ENCODE measurements at places on chromosomes 3 and 15. TPM values are rescaled to one million over a fixed set of nuclear protein-coding genes. Genes with fewer than 3 reads are reported as not detected.

- DNase-seq = no peak
- H3K27ac ChIP-seq = no peak overlapping the region
- peaks cover 5% of the 10 kb centered on the region for H3K4me1 ChIP-seq
- H3K27me3 ChIP-seq = no peaks in the 10 kb centered on the region
- H3K4me3 ChIP-seq = no peak overlapping the region
Observed at GRCh38 chr3:112745567-112746248, 101.0 kb downstream of the CD200R1L start.

- peaks cover 5% of the 10 kb centered on the region for H3K4me1 ChIP-seq
- DNase-seq = no peak
- H3K27me3 ChIP-seq = no peaks in the 10 kb centered on the region
- no peak overlapping the region for H3K27ac ChIP-seq
Observed at GRCh38 chr3:156718622-156719306, 44.4 kb downstream of the TIPARP start.

- H3K4me1 ChIP-seq = no peaks in the 10 kb centered on the region
- peaks cover 47% of the 10 kb centered on the region for H3K27me3 ChIP-seq
Observed at GRCh38 chr15:32729700-32730395, 12.0 kb downstream of the GREM1 start.

DNA sequence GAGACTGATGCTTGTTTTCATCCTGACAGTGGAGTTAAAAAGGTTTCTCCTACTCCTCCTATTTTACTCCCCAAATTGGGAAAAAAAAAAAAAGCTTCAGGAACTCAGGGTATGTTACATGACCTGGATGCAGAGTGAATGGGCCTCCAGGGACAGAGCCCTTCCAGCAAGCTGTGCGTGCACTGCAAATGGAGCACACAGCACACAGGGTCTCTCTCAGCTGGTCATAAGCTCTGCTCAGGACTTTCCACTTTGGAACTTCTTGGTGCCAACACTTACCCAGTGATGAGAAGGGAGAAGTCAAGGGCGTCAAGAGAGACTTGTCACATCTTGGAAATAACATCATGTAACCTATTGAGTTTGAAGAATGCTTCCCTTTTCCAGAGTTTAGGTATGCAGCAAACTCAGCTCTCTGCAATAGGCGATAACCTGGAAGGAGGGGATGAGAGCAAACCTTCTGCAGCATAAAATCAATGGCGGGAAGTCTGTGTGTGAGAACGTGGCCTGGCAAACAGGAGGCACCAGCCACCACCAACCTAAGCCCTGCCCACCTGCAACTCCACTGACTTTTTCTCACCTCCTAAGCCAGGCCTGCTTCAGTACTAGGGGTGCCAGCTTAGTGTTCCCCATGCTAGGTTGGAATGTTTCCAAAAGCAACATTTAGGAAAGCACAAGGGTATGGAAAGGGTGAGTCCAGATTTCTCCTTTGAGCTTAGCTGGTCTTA, 39.8 kb downstream of the MYZAP start:
- DNase-seq = no peak
- H3K36me3 ChIP-seq = no peaks in the 10 kb centered on the region
- no peak overlapping the region for H3K4me3 ChIP-seq
- no peaks in the 10 kb centered on the region for H3K4me1 ChIP-seq

DNA sequence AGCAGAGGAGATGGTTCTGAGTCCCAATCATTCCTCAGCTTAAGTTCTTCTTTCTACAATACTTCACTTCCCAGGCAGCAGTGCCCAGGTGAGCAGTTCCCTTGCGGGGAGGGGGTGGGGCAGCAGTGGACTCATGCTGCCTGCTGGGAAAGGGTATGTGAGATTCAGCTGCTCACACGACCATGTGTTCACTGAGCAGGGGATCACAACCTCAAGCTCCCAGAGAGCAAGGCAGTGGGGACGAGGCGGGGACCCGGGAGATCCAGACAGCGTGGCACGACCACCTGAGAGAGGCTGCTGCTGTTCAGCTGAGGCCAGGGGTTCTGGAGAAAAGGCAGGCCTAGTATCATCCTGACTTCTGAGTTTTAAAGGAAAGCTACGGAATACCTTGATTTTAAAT, 166.6 kb downstream of the XXYLT1 start:
- no peaks in the 10 kb centered on the region for H3K27me3 ChIP-seq
- H3K27ac ChIP-seq = no peak overlapping the region
- H3K4me3 ChIP-seq = no peak overlapping the region
- no peak for DNase-seq
- H3K4me1 ChIP-seq = peaks cover 26% of the 10 kb centered on the region
- no peaks in the 10 kb centered on the region for H3K36me3 ChIP-seq

GRCh38 chr15:69480932-69481331, 28.3 kb downstream of the RPLP1 start:
- H3K4me3 ChIP-seq = no peak overlapping the region
- no peak overlapping the region for H3K27ac ChIP-seq
- H3K4me1 ChIP-seq = peaks cover 4% of the 10 kb centered on the region
- no peak for DNase-seq

DNA sequence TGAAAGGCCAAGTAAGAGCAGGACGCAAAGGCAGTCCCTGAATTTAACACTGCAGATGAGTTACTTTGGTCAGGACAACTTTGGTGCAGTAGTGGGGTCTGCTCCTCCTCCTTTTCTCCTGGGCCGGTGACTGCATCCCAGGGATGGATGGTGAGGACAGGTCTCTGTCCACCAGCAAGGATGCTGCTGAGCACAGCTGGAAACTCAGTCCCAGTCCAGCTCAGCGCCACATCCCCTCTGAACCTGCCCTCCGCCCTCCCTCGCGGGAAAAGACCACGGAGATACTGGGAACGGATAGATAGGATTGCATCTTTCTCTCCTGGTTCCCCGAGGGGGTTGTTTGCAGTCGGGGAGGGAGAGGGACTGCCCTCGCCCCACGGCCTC, 13.8 kb downstream of the GRAMD2A start:
- DNase-seq = no peak
- H3K4me1 ChIP-seq = no peaks in the 10 kb centered on the region
- H3K27ac ChIP-seq = no peak overlapping the region
- peaks cover 46% of the 10 kb centered on the region for H3K27me3 ChIP-seq

- H3K4me3 ChIP-seq = no peak overlapping the region
- no peaks in the 10 kb centered on the region for H3K36me3 ChIP-seq
- H3K27ac ChIP-seq = no peak overlapping the region
- no peaks in the 10 kb centered on the region for H3K4me1 ChIP-seq
- no peak for DNase-seq
Observed at GRCh38 chr3:115616461-115616860, 6.8 kb upstream of the GAP43 start.

- no peak for DNase-seq
- no peak overlapping the region for H3K27ac ChIP-seq
- peaks cover 12% of the 10 kb centered on the region for H3K36me3 ChIP-seq
- H3K27me3 ChIP-seq = no peaks in the 10 kb centered on the region
Observed at GRCh38 chr15:95880630-95881029, 449.9 kb upstream of the NR2F2 start.

DNA sequence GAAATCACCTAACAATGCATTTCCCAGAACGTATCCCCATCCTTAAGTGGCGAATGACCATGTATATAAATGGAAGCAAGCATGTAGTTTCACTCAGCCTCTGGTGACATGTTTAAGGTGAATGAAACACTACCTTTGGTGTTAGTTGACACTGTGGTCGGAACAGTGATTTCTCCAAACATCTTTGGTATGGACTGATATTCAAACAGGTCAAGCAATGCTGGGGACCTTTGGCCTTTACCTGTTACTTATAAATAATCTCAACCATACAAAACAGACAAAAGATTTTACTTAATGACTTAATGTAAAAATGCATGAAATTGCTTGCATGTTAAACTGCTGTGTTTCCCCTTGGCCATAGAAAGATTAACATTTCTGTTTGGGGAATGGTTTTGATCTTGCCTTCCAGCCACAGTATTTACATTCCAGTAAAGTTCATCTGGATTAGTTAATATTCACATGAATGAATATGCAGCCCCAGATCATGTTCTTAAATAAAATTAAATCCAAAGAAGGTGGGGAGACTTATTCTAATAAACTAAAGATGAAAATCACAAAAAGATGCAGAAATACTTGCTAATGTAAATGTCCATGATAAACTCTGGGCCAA, 74.4 kb upstream of the HES1 start:
- H3K27ac ChIP-seq = no peak overlapping the region
- peaks cover 32% of the 10 kb centered on the region for H3K27me3 ChIP-seq
- peaks cover 3% of the 10 kb centered on the region for H3K36me3 ChIP-seq
- DNase-seq = no peak
- H3K4me1 ChIP-seq = peaks cover 7% of the 10 kb centered on the region

DNA sequence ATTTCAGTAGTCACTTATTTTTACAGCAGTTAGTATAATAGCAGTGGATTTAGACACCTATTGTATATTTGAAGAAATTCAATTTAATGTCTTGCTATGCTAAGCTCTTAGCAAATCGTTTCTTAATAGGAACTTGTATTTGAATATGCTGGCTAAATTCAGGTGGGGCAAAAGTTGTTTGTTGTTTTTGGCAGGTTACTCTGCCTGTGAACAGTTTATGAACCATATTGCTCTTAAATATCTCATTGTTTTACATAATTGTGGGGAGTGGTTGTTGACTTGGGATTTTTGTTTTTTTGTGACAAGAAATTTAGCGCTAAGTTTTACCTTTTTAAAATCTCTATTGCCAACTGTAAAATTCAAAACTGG, 43.4 kb downstream of the NR2C2 start:
- H3K4me3 ChIP-seq = no peak overlapping the region
- H3K36me3 ChIP-seq = peaks cover 4% of the 10 kb centered on the region
- no peak overlapping the region for H3K27ac ChIP-seq
- H3K27me3 ChIP-seq = no peaks in the 10 kb centered on the region

DNA sequence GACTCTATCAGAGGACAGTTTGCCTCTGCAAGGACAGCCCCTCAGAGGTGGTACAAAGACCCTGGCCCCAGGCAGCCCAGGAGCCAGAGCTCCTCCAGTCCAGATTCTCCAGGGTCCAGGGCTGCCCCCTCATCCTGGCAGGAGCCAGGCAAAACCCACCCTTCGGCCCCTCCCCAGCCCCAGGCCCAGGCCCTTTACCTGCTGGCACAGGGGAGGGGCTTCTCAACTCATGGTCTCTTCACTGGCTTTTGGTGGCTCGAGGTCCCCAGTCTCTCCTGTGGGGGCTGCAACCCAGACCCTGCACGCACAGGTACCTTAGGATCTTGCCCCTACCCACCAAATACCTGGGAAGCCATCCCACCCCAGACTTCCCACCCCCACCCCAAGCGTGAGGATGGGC, 8.5 kb downstream of the NEIL1 start:
- H3K4me3 ChIP-seq = no peak overlapping the region
- no peak for DNase-seq
- H3K27me3 ChIP-seq = no peaks in the 10 kb centered on the region
- H3K27ac ChIP-seq = no peak overlapping the region

GRCh38 chr3:6965881-6966280, 105.0 kb downstream of the GRM7 start:
- H3K36me3 ChIP-seq = no peaks in the 10 kb centered on the region
- no peak for DNase-seq
- no peak overlapping the region for H3K4me3 ChIP-seq
- no peaks in the 10 kb centered on the region for H3K4me1 ChIP-seq
- no peak overlapping the region for H3K27ac ChIP-seq

DNA sequence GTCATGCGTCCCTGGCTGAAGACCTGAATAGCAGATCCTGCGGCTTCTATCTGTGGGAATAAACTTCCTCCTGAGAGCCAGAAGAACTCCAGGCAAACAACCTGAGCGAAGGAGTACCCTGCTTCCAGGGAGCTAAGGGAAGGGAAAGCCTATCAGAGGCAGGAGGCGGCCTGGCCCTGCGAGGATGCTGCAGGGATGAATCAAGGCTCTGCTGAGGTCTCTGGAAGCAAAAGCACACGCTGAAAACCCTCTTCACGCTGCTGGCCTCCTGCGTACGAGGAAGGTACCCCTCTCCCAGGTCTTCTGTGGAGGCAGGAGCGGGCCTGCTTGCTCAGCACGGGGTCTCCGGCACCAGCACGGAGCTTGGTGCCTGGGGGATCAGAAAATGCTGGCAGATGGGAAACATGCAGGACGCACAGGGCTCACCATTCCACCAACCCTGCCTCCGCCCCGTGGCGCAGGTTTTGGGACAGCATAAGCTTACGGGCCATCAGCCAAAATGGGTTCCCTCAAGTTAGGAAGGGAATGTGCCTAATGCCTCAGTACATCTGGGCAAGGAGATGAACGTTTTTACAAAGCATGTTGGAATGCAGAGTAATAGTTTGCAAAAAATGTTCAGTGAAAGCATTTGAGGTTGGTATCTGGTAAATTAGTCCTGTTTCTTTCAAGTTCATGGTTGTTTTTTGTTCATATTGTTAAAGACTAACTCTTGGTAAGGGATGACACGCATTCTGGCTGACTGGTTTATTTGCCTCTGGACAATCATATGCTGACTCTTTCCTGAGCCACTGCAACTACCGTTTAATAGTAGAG, 72.3 kb downstream of the CHSY1 start:
- peaks cover 74% of the 10 kb centered on the region for H3K4me1 ChIP-seq
- H3K27ac ChIP-seq = peak overlapping the region; percentile 87
- no peak overlapping the region for H3K4me3 ChIP-seq
- DNase-seq = no peak
- no peaks in the 10 kb centered on the region for H3K27me3 ChIP-seq
- peaks cover 68% of the 10 kb centered on the region for H3K36me3 ChIP-seq

- no peaks in the 10 kb centered on the region for H3K4me1 ChIP-seq
- DNase-seq = no peak
- H3K4me3 ChIP-seq = no peak overlapping the region
- no peaks in the 10 kb centered on the region for H3K27me3 ChIP-seq
- H3K36me3 ChIP-seq = peaks cover 50% of the 10 kb centered on the region
Observed at GRCh38 chr3:123148772-123149171, 53.0 kb upstream of the SEC22A start.

DNA sequence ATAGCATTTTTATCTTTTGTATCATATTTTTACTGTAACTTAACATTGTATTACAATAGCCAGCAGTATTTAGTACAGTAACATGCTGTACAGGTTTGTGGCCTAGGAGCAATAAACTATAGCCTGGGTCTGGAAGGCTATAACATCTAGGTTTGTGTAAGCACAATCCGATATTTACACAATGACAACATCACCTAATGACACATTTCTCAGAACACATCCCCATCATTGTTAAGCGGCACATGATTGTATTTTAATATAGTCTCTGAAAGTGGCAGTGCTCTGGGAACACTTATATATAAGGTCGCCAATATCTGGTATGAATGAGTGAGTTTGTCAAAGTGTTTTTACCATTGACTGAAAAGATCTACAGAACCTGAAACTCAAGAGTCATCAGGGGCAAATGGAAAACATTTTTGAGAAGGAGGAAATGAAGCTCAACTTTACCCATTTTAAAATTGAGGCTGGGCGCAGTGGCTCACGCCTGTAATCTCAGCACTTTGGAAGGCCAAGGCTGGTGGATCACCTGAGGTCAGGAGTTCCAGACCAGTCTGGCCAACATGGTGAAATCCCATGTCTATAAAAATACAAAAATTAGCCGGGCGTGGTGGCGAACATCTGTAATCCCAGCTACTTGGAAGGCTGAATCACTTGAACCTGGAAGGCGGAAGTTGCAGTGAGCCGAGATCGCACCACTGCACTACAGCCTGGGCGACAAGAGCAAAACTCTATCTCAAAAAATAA, 38.8 kb upstream of the TNFSF10 start:
- peaks cover 34% of the 10 kb centered on the region for H3K4me1 ChIP-seq
- peaks cover 6% of the 10 kb centered on the region for H3K36me3 ChIP-seq
- H3K27ac ChIP-seq = peak overlapping the region; percentile 51

CCDC39 gene
- total RNA-seq = not detected

SMCO1 gene
- 0.13 TPM for total RNA-seq

SUCNR1 gene
- not detected for total RNA-seq

Data from activated CD8-positive, alpha-beta T cell treated with anti-CD3 and anti-CD28 coated beads, Interleukin-2, amount 10 ng/mL, durations not matched to agents 7 days and 5 days (primary cell).